ENCODE measurements at places on chromosomes 2 and 18.
A peak's percentile ranks its signal among the peaks of the same experiment; 100 is the strongest.

GRCh38 chr2:98771264-98771663, 40.3 kb upstream of the MGAT4A start:
- DNase-seq: no peak

DNA sequence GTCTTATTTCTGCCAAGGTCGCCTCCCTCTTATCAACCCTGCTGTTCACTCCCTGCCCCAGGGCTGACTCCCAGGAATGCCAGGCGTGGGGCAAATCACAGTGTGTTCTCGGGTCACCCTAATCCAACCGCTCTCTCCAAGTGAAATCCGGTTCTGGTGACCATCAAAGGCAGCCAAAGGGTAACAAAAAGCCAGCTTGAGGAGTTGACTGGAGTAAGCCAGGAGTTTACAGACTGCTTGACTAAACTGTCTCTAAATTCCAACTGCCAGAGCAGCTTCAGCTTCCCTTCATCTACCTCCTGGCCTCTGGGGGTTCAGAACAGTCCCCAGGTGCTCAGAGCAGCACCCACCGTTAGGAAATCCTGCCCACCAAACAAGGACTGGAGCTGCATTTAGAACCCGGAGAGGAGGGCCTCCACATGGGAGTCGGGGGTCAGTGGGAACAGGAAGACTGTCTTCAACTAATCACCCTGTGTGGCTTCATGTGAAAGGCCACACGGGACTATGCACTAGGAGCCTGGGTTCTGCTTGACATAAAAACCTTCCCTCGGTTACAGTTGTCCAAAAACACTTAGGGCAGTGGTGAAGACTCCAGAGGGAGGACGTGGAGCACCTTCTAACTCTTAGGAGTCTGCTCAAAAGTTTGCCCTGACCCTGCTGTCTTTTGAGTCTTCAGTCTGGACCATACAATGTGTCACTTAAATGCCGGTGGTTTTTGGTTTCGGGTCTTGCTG, 24.2 kb upstream of the MCFD2 start:
- DNase-seq: no peak

DNA sequence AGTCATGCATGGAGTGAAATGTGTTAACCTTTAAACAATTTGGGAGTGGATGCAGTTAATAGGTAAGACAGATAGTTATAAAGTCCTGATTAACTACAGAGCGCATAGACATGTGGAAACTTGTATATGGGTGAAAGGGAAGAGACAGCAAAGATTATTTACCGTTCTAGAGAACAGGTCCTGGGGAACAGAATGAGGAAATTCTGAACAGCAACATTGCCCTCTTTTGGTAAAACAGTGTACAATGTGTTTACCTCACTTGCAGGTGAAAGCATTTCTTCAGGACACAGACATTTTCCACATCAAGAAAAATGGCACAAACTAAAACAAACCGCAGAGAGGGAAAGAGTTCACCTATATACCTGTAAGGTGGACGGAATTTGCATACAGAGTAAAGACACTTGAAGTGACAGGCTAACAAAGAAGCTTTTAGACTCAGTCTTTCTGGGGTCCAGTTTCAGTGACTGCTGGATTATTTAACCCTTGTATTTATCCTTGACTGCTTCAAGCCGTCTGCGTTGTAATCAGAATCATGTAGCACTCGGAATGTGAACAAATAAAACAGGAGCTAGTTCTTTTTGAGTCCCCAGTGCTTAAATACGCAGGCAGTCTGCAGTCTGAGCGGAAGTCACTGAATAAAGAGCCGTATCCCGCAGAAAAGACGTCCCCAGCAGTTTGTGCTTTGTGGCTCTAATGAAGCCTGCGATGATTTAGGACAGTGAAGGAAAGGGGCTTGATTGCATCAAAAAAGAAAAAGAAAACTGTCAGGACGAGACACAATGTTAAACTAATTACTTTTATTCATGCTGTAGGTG, 364.8 kb upstream of the GALNT5 start:
- no peak for DNase-seq

- no peak for DNase-seq
Observed at GRCh38 chr18:71808616-71809015, 735.5 kb downstream of the CBLN2 start.

- peak; percentile 25 for DNase-seq
Observed at GRCh38 chr2:38146275-38146906, 70.4 kb upstream of the CYP1B1 start.

DNA sequence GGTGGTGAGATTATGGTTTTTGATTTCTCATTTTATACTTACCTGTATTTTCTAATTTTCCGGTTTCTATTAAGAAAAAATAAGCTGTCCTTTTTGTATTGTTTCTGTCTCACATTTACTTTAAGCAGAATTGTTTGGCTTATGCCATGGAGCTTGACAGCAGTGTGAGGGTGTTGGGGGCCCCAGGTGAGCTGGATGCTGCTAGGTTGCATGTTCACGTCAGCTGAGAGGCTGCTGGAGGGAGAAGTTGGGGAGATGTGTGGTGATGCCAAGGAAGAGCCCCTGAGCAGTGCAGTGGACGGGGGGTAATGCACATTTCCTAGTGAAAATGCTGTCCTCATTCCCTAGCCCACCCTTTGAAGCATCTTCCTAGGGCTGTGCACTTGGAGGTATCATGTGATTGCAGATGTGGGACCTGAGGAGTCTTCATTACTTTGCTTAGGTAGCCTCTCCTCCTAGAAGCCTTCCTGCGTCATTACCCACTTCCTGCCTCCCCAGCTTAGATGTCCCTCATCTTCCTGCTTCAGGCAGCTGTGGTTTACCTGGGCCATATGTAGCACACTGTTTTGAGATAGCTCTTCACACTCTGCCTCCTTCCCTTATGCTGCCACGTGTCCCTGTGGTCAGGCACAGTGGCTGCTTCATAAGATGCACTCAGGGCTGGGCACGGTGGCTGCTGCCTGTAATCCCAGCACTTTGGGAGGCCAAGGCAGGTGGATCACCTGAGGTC, 16.2 kb downstream of the ATG16L1 start:
- peak; percentile 68 for DNase-seq

DNA sequence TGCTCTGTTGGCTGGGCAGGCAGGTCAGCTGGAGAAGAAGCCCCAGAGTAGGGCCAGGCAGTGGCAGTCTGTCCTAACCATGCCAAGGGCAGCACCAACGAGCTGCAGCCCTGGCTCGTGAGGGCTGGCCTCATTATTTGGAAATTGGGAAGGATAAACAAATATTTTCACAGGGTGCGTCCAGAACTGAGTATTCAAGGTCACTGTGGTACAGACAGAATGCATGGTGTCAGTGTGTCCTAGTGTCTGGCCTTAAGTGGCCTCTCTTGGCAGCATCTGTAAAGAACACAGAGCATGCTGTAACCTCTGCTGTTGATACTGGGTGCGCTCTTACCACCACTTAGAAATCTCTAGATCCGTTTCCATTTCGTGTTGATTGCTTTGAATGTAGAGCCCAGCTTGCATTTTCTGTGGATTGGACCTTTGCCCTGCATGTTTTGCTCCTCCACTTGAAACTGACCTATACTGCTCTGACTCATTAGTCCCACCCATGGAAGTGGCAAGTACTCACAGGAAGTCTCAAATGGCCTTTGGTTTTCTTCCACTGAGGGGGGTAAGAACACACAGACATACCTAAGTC, 88.2 kb downstream of the GREB1L start:
- no peak for DNase-seq

DNA sequence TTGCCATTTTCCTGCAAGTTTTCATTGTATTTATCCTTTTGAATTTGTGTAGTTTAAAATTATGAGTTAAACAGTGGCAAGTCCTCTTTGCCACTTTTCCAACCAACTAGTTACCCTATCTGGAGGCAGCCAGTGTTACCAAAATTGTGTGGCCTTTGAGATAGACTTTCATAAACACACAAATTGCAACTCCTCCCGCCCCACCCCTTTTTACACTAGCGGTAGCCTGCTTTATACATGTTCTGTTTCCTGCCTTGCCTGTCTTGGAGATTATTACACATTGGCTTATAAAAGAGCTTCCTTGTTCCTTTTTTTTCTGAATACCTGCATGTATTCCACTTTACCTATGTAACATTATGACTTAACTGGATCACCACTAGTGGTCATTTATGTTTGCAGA, 56.5 kb downstream of the RPIA start:
- no peak for DNase-seq

Measured in stimulated activated naive CD8-positive, alpha-beta T cell treated with anti-CD3 and anti-CD28 coated beads, Interleukin-15, Interleukin-2, amounts not matched to agents 100 U/mL and 50 U/mL, for 24 hours (primary cell).